ENCODE measurements at places on chromosomes 7 and 10. TPM values are rescaled to one million over a fixed set of nuclear protein-coding genes. Genes with fewer than 3 reads are reported as not detected.

The ADAM12 gene
- 0.14 TPM for total RNA-seq

The CPA2 gene
- 0.48 TPM for total RNA-seq

The EVX1 gene
- 1.4 TPM for total RNA-seq

The TIAL1 gene
- 35.2 TPM for total RNA-seq

The CRHR2 gene
- total RNA-seq, result not detected
